ENCODE measurements at places on chromosomes 5 and 9. TPM values are rescaled to one million over a fixed set of nuclear protein-coding genes. Genes with fewer than 3 reads are reported as not detected.

DNA sequence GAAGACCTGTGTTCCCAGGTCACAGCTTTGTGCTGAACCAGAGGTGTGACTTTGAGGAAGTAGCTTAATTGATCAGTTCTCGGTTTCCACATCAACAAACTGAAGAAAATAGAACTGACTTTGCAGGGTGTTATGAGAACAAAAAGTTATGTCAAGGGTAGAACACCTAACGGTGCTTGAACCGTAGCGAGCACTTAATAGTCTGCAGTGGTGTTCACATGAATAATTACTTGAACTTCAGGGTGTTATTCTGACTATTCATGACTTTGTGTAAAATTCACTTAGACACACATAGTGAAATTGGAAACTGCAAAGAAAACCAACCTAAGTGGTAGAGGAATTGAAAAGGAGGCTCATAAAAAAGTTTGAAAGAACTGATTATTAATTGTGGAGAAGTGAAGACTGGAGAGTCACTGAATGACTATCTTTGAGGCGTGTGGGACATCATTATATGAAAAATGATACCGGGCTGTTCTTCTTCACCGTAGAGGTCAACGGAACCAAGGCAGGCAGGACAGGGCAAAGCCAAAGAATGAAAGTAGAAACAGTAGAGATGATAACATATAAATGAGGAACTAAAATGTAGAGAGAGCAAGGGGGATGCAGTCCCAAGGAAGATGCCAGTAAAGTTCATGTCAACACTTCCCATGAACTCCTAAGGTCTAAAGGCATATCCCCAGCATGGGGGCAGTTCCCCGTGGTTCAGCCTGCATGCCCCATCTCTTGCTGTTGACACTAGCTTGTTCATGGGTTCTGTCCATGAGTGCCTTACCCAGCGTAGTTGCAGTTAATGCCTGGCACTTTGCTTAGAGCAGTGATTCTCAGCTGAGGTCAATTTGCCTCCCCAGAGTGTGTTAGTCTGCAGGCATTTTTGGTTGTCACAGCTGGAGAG lies 118.7 kb downstream of the ZNF462 start:
- no peak for DNase-seq

DNA sequence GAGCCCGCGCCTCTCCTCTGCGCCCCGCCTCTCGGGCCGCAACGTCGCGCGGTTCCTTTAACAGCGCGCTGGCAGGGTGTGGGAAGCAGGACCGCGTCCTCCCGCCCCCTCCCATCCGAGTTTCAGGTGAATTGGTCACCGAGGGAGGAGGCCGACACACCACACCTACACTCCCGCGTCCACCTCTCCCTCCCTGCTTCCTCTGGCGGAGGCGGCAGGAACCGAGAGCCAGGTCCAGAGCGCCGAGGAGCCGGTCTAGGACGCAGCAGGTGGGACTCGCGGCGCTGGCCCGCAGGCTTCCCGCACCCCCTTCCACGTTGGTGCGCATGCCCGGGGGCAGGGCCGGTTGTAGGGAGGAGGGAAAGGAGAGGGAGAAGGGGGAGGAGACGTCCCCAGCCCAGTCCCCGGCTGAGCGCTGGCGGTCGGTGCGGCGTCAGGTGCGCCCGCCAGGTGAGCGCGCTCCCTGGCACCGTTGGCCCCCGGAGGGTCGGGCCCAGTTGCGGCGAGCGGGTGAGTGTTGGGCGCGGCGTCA lies at the start of gene OCLN:
OCLN (plus strand) TSS at position 400 of the 532 bp plus-strand sequence. CDS start 11,455 bp downstream, outside the sequence.
- DNase-seq, result no peak

DNA sequence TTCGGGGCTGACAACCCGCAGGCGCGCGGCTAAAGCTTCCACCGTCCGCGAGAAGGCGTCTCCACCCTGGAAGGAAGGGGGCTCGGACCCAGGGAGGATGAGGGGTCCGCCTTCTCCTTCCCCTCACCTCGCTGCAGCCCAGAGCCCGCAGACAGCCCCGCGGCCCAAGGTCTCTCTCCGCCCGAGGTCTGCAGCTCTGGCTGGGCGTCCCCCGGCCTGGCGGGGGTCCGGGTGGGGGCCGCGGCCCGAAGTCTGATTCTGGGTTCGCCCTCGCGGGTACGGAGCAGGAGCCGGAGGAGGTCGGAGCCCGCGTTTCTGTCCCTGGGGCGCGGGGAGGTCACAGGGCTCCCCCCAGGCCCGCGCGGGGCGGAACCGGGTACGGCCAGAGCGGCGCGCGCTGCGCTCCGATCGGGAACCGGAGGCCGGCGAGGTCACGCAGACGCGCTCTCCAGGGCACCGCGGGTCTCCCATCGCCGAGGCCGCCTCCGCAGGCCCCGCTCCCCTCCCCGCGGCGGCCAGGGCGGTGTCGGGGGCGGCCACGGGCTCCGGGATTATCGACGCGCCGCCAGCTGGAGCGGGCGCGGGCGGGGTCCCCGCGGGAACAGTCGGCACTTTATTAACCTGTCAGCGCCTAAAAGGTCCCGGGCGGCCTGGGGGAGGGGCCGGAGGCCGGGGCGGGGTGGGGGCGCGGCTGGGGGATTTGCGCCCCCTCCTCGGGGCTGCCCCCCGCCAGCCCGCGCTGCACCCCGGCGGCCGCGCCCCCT lies 11.6 kb downstream of the LHX3 start:
- no peak for DNase-seq

- DNase-seq, result no peak
Measured at GRCh38 chr5:151949113-151949512, 24.5 kb upstream of the GLRA1 start.

DNA sequence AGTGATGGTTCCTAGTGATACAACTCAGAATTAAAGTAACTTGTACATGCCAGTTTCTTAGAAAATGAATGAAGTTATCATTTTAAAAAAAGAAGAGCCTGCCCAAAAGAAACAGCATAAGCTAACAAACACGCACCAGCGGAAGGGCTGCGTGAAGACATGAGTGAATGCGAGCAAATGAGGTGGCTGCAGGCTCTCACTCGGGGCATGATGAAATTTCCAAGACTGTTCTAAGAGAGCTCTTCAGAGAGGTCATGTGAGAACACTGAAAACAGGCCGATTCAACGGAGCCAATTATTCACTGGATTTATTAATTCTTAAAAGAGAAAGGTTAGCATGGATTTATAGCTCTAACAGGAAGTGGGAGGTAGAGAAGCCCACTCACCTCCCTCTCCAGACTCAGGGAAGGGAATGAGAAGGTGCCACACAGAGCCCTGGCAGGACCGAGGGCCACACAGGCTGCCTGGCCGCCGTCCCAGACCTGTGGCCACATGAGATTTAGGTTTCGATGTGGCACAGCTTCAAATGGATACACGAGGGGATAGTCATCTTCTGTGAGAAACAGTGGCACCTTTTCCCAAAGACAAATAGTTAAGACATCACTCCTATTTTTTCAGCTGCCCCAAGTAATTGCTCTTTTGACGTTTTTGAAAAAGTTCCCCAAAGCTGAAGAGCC lies 55.5 kb downstream of the HABP4 start:
- DNase-seq, result no peak

GRCh38 chr9:128634111-128634510 lies 22.5 kb downstream of the DYNC2I2 start:
- DNase-seq, result no peak

Gene GKAP1
- 5.9 TPM for total RNA-seq

DNA sequence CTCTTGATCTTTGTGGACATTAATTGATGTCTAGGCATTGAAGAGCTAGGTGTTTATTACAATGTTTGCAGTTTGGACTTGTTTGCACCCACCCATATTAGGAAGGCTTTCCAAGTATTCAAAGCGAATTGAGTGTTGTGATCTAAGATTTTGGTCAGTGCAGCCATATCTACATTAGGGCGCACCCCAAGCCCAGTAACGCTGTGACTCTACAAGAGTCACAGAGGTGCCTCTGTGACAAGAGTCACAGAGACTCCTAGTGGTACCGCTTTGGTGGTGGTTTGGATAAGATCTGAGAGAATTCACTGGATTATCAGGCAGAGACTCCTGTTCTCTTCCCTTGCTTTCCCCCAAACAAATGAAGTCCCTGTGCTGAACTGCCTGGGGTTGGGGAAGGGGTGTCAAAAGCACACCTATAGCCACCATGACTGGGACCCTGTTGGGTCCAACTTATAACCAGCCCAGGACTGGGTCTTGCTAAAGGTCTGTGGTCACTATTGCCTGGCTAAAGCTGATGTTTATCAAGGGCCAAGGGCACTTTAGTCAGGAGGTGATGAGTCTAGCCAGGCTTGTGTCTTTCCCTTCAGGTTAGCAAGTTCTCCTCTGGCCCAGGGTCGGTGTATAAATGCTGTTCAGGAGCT lies 114.1 kb upstream of the RIOK2 start:
- DNase-seq, result no peak

Gene PCDHGA8
- total RNA-seq, result not detected

Gene INSL4
- not detected for total RNA-seq

DNA sequence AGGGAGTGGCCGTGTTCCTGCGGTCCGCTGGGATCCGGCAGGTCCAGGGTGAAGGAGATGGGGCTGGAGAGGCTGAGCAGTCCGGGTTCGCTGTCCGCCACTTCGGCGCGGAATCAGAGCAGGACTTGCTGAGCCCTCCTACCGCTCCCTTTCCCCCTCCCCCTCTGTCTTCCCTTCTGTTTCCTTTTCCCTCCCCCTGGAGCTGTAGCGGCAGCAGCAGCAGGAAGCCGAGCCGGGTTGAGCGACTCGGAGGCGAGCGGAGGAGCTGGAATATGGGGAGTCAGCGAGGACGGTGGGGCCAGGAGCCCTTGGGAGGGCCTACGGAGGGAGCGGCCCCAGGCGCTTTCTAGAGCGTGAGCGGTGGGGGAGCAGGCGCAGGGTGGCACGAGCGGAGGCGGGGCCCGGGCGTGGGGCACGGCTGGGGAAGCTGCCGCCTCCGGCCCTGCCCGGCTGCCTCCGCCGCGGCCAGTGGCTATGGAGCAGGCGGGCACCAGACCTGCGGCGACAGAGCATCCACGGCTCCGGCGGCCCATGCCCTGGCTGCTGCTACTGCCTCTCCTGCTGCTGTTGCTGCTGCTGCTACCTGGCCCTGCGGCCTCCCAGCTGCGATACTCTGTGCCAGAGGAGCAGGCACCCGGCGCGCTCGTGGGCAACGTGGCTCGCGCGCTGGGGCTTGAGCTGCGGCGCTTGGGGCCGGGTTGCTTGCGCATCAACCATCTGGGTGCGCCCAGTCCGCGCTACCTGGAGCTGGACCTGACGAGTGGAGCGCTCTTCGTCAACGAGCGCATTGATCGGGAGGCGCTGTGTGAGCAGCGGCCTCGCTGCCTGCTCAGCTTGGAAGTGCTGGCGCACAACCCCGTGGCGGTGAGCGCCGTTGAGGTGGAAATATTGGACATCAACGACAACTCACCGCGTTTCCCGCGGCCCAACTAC lies at the start of gene PCDHAC2:
PCDHAC2 (plus strand) TSS at position 184 of the 933 bp plus-strand sequence; CDS start at position 475, 291 bp downstream.
- no peak for DNase-seq

DNA sequence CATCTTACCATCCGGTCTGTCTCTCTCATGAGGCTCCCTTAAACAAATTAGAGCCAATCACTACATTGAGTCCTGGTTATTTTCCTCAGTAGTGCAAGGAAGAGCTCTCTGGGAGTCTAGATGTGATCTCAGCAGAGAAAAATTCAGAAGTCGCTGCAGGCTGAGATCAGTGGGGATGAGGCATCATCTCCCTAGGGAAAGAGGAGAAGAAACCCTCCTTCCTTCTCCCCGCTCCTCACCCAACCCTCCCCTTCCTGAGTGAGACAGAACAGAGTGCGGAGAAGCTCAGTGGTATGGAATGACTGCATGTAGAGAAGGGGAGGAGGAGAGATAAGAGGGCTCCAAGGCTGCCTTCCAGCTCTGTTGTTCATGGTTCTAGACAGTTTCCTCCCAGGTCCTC lies 80.5 kb downstream of the PAPPA start:
- no peak for DNase-seq

Gene CCL27
- total RNA-seq, result not detected

GRCh38 chr9:12794101-12794799 lies 19.4 kb downstream of the LURAP1L start:
- DNase-seq, result no peak

- no peak for DNase-seq
Measured at GRCh38 chr5:124951661-124952060, 205.2 kb upstream of the ZNF608 start.

- no peak for DNase-seq
Measured at GRCh38 chr5:119389288-119390030, 33.6 kb downstream of the TNFAIP8 start.

- no peak for DNase-seq
Measured at GRCh38 chr9:72383978-72384709, 19.1 kb upstream of the ZFAND5 start.

DNA sequence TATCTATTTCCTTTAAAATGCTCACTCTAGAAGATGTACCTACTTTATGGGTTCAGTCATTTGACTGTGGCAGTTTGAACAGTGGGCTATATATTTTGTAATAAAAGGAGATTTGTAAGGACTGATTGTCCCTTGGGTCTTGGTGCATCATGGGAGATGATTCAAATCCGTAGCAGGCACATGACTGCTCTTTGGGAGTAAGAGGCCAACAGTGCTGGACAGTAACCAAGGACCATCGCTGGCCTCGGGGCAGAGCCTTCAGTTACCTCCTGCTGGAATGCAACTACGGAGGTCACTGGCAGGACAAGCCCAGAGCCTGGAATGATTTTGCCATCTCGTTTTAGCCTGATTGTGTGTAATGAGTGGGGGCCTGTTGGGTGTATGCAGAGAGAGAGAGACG lies 7.0 kb upstream of the MAMDC2 start:
- no peak for DNase-seq

DNA sequence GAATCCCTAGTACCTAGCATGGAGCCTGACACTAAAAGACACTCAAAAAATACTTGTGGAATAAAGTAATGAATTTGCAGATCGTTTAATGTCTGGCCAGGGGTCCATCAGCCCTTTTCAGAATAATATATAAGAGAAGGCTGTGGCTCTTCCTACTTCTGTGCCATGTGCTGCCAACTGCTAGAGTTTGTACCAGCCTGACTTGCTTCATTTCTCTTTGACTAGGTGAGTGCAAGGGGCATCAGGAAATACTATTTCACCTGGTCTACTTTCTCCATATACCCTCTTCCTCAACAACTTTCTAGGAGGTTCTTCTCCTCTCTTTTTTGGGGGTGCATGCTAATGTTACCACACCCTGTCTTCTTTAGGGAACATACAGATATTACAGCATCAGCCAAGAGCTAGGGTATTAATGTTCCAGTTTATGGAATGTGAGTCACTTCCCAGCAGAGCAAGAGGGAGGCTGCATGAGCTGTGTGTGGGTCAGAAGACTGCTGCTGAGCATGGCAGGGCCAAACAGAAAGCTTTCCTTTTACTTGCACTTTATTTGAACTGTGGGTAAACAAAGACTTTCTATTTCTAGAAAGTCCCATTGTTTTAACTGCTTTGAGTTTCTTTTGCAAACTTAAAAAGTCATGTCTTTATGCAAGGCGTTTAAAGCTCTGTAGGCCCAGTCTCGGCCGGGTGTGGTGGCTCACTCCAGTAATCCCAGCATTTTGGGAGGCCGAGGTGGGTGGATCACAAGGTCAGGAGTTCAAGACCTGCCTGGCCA lies 158.9 kb downstream of the ADAMTSL1 start:
- no peak for DNase-seq

Gene GRM6
- not detected for total RNA-seq

DNA sequence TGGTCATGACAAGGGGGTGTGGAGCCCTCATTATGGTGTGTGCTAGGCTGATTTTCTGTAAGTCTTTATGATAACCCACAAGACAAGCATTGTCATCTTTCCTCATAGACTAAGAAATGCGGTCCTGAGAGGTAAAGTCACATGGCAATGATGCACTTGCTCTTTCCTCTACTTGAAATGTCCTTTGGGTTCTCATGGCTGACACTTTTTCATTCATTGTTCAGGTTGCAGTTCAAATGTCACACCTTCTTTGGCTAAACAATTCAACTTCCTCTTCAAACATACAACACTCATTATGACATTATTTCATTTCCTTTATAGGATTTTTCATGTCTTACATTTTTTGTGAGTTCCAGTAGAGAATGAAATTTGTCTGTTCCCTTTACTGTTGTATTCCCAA lies 323.6 kb upstream of the PRR16 start:
- no peak for DNase-seq

Gene NR6A1
- 0.19 TPM for total RNA-seq

GRCh38 chr9:83315649-83316048 lies 222.6 kb downstream of the FRMD3 start:
- DNase-seq, result no peak

All from activated CD4-positive, alpha-beta T cell treated with anti-CD3 and anti-CD28 coated beads, Interleukin-2, amount 10 ng/mL, durations not matched to agents 7 days and 5 days (primary cell).